ENCODE measurements at places on chromosomes 1 and 21. TPM values are rescaled to one million over a fixed set of nuclear protein-coding genes. Genes with fewer than 3 reads are reported as not detected.

Gene OR2T29
- not detected for polyA plus RNA-seq

Gene ZNF281
- polyA plus RNA-seq, result 25.8 TPM

Gene CTSS
- 11.3 TPM for polyA plus RNA-seq

Gene USH2A
- polyA plus RNA-seq, result 0.26 TPM

Gene RGS8
- polyA plus RNA-seq, result 0.07 TPM

Gene LRRC39
- polyA plus RNA-seq, result 2.4 TPM

Gene C4BPB
- polyA plus RNA-seq, result 0.47 TPM

Gene PLA2G4A
- 10.2 TPM for polyA plus RNA-seq

Gene PAQR6
- 5.5 TPM for polyA plus RNA-seq

Gene PARS2
- polyA plus RNA-seq, result 4.6 TPM

Gene CEP170
- 91.1 TPM for polyA plus RNA-seq

Gene ZNF684
- 10.2 TPM for polyA plus RNA-seq

Gene IL23R
- polyA plus RNA-seq, result not detected

Gene GJB3
- 0.26 TPM for polyA plus RNA-seq

Gene CD101
- 2.0 TPM for polyA plus RNA-seq

Gene FAM177B
- polyA plus RNA-seq, result 0.22 TPM

Gene MROH9
- polyA plus RNA-seq, result not detected
